ENCODE measurements at places on chromosomes 11 and 22.

DNA sequence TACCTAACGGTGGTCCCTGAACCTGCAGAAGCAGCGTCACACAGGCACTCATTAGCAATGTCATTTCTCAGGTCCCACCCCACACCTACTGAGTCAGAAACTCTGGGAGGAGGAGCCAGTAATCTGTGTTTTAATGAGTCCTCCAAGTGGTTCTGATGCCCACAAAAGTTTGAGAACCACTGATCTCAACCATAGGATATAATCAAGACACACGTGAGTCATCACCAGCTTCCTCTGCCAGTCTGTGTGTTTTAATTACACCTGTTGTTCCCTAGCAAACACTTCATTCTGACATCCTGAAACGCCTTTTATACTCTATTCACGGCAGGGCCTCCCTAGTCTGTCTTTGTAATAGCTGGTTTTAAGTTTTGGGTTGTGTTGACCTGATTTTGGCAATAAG, 5.8 kb downstream of the TECTA start:
- DNase-seq: no peak

DNA sequence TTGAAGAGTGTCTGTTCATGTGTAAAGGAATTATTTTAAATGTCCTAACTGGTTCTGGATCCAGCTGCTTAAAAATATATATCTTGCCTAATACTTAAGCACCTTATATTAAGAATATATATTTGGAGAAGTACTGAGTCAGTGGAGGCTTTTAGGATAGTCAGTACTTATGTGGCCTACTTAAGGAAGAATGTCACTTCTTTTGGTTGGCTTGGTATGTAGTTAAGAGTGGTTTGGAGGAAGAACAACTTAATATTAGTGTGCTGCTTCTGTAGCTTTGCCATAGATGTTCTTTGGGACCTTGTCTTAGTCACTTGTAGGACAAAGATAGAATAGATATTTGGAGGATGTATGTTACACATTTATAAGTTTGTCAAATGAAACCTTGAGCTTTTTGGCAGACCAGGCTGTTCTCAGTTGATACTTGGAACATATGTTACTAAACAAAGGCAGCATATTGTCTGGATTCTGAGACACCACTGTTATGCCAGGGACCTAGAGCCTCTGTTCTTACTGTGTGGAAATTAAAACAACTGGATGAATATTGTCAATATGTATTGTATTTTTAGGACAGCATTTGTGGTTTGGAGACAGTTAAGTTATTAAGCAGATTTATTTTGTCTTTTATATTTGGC, 4.9 kb downstream of the HIPK3 start:
- no peak for DNase-seq

DNA sequence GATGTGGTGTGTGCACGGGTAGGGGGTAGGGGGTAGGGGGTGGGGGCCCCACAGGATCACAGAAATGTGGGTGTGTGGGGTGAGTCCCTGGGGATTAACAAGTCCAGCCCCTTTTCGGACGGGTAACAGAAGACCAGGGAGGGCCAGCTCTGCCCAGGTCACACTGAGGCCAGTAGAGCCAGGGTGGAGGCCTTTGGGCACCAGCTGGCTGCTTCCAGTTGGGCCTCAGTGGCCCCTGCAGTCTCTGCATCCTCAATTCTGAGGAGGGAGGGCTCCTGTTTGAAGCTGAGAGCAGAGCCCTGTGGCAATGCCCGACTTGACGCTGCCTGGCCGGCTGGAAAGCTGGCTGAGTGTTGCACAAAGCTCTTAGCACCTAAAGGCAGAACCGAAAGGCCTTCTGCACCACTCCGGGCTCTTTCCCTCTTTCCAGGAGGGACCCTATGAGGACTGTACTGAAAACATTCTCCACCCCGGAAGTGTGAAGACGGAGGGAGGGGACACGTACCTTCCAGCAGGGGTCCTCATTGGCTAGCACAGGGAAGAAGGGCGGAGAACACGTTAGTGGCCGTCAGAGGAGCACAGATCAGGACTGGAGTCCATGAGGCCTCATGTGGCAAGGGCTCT, 120.4 kb downstream of the PHF21B start:
- no peak for DNase-seq

DNA sequence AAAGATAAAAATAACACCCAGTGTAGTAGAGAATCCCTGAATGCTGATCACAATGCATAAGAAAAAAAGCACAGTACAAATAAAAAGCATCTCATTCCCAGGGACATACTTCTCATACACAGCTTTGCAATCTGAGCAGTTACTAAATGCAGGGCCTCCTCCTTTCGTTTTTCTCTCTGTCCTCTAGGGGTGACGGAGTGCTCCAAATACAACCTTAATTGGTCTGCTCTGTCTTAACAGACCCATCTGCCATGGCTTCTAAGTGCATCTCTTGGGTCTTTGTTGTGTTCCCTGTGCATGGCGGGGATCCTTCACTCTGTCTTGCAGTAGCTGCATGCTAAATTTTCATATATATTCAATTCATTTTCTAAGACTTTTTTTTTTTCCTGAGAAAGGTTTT, 1114.2 kb upstream of the RAG2 start:
- DNase-seq: no peak

DNA sequence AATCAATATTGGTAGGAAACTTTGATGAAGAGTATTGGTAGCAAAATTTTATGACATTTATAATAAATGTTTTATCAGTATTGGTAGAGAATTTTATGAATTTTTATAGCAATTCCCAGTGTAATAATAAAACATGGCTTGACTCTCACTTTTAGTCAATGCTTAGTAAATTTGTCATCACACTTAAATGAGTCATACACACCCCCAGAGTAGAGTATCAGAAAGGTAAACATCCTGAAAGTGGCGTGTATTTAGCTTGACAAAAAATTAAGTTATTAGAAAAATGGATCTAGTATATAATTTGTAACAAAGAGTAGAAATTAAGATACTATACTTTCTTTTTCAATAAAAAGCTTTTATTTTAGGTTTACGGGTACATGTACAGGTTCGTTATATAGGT, 2.6 kb downstream of the MS4A3 start:
- DNase-seq: no peak

Data from AG09309 (cell line).